Stimulated activated CD4-positive, alpha-beta T cell treated with anti-CD3 and anti-CD28 coated beads, Interleukin-15, amount 100 ng/mL, for 1 hour (primary cell): ENCODE measurements at places on chromosomes 2 and 18.

GRCh38 chr18:56921896-56922480 lies 224.9 kb upstream of the BOD1L2 start:
- no peak for DNase-seq

GRCh38 chr2:174074831-174075230 lies 109.7 kb upstream of the SP3 start:
- DNase-seq: no peak

DNA sequence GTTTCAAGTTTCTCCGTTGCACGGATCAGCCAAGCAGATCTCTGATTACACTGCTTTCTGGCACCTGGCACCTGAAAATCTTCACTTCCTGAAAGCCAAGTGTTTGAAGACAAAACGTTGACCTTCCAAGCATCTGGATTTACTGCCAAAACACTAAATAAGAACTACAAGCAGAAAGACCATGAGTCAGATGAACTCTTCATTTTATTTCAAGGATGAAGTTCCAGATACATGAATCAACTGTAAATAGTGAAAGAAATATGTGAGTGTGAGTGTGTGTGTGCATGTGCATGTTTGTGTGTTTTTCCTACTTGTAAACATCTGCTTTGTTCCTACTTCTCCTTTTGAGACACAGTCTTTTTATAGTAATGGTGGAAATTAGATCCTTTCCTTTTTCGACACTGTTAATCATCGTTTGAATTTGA lies 60.0 kb upstream of the DTNA start:
- no peak for DNase-seq

DNA sequence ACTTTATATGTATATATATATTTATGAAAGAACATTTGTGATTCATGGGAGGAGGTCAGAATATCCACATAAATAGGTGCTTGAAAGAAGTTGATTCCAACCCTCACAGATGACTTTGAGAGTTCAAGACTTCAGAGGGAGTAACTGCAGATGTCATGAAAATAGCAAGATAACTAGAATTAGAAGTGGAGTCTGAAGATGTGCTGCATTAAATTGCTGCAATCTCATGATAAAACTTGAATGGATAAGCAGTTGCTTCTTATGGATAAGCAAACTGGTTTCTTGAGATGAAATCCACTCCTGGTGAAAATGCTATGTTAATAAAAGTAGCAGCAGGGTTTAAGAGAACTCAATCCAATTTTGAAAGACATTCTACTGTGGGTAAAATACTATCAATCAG lies 40.2 kb downstream of the G6PC2 start:
- DNase-seq: no peak

DNA sequence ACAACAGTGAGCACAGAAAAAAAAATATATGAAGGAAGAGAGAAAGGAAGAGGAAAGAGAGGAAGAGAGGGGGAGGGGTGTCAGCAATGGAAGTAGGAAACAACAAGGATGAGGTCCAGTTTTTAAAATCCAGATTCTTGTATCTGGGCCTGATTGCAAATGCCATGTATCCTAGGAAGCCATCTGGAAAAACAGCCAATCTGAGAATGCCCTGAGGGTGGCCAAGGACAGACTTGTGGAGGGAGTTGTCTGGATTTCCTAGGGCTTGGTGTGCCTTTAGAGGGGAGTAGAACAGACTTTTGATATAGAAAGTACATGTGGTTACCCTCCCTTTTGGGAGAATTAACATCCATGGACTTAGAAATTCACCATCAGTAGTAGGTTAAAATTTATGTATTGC lies 47.1 kb downstream of the PRKCE start:
- no peak for DNase-seq

- DNase-seq: no peak
These were observed 230.9 kb upstream of the RGPD4 start for GRCh38 chr2:107595749-107596148.

GRCh38 chr2:122062506-122062905 lies 307.1 kb downstream of the TSN start:
- no peak for DNase-seq

GRCh38 chr2:81093031-81093430 lies 788.5 kb upstream of the LRRTM1 start:
- no peak for DNase-seq

GRCh38 chr2:201730651-201731285 lies 32.3 kb upstream of the MPP4 start:
- DNase-seq: no peak

GRCh38 chr2:219002395-219003266 lies 9.4 kb upstream of the CRYBA2 start:
- no peak for DNase-seq

DNA sequence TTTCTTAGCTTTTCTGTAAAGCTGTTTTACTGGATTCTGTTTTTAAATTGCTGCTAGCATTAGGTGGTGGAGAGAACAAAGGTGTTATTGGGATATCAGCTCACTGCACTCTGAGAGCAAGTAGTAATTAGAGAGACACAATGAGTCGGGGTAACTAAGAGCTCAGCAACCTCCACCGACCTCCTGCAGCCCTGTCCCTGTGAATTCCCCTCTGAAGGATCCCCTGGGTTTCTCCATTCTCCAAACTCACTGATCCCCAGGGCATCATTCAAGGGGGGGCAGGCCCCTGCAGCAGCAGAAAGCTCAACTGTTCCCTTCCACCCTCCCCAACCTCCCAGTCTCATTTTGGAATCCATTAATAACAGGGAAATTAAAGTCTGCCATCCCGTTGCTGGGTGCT lies 73.0 kb downstream of the MTCL1 start:
- no peak for DNase-seq

DNA sequence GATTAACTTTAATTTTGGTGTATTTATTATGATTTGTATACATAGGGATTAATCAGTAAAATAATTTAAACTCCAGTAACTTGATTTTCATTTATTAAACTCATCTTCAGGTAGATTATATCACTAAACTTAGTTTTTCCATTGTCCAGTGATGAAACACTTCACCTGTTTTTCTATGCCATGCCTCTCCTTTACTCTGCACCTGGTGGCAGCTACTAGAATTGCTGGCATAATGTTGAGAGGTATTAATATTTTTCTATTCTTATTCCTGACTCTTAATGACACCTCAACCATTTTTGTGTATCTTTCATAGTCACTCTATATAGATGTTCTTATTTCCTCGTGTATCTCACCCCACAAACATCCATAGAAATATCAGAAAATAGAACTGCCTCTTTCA lies 940.3 kb upstream of the CRIM1 start:
- DNase-seq: no peak

DNA sequence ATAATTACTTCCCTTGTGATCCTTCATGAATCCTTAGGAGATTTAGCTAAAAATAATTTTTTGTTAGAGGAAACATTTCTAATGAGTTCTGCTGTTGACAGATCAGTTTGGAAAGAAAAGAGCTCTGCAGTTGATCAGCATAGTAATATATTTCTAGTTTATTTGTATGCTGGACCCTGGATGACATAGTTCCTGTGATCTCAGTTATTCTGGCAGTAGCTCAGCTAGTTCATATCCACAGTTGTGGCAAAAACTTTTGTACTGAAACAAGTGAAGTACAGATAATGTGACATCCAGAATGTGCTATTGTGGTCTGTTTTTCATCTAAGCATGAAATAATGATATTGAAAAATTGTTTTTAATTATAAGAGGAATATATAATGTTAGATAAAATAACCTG lies 33.7 kb downstream of the ABI2 start:
- DNase-seq: no peak

- no peak for DNase-seq
These were observed 59.8 kb downstream of the HDLBP start for GRCh38 chr2:241255542-241256167.
